Hematopoietic multipotent progenitor cell treated with erythropoietin and hydrocortisone succinate and interleukin-3 and kit ligand, for 6 days (in vitro differentiated cells): ENCODE measurements at places on chromosomes 2 and 18.

GRCh38 chr2:61460163-61460562, 10.7 kb downstream of the USP34 start:
- DNase-seq = no peak

- DNase-seq = no peak
Observed at GRCh38 chr18:13518382-13518781, 208.0 kb downstream of the FAM210A start.

- no peak for DNase-seq
Observed at GRCh38 chr2:28979041-28979440, 2.1 kb upstream of the TOGARAM2 start.

- no peak for DNase-seq
Observed at GRCh38 chr18:72075040-72075439, 469.1 kb downstream of the CBLN2 start.

DNA sequence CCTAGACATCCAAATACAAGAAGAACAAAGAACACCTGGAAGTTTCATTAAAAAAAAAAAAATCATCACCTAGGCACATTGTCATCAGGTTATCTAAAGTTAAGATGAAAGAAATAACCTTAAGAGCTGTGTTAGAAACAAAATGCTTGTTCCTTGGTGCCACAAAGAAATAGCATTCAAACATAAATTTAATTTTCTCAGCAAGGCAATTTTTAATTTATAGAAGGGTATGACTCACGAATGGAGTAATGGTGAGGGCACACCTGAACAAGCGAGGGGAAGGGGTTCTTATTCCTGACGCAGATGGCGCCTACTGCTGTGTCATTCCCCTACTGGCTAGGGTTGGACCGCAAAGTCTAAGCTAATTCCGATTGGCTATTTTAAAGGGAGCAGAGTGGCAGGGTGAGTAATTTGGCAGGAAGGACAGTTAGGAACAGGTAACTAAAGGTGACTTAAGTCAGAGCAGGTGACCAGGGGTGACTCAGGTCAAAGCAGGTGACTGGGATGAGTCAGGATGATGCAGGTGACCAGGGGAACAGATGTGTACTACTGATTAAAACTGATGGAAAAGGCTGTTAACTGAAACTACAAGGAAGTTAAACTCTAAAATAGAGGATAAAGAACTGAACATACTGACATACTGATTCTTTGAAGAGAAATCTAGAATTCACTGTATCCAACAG, 30.0 kb upstream of the TWSG1 start:
- DNase-seq = no peak

- DNase-seq = no peak
Observed at GRCh38 chr2:81495556-81495955, 1191.0 kb upstream of the LRRTM1 start.

DNA sequence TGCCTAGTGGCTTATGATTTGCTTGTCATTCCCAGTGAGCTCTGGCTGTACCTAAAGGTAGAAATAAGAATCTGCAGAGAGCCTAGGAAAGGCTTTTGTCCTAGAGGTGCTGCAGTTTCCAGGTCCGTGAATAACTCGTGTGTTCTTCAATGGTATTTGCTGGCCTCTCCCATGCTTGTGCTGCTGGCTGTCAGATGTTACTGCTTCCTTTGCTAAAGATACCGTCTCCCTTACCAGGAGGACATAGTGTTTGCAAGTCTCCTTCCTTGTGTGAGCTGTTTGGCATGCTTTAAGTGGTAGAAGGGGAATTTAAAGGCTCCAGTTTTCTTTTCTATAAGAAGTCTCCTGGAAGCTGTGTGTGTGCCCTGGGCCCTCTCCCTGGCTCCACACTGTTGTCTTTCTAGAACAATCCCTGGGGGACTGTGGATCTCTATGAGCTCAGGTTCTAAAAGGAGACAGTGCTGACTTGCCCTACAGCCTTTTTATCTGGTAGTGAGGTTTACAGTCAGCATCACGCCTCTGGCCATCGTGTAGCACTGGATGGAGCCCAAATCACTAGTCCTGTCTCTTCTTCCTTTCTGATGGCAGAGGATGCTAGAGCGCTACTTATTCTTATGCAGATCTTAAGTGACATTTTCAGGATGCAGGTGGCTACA, 65.8 kb downstream of the RNF144A start:
- no peak for DNase-seq

DNA sequence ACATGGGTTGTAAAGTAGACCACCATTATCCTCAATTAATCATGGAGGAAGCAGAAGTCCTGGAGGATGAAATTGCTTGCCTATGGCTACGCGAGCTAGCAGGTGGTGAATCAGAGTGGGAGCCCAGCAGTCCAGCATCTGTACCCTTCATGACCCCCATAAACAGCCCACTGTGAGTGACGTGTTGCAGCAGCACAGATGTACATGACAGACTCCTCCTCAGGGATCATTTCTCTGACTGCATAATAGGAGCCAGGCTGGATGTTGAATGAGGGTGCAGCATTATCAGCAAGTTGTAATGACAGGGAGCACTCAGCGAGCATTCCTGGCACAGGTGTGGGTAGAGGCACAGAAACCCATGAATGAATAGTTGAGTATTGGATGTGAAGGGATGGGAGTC, 339.3 kb downstream of the MYCN start:
- DNase-seq = no peak

DNA sequence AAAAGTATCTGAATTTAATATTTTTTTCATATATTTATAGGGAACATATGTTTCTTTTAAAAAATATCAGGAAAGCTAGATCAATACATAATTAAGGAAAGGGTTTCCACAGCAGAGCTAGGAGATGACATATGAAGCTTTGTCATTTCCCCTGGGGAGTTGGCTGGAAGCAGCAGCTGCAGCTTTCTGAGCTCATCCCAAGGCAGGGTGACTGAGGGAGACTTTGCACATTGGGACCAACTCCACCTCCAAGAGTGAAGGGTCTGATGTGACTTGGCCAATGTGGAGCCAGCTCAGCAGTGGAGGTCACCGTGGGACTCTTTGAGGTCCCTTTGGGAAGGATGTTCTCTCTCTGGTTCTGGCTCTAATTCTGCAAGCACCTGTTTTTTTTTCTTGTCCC, 315.1 kb downstream of the RDH14 start:
- no peak for DNase-seq

GRCh38 chr2:197212344-197213262, 98.0 kb downstream of the ANKRD44 start:
- peak; percentile 31 for DNase-seq

- peak; percentile 56 for DNase-seq
Observed at GRCh38 chr2:120257522-120257921, 4.9 kb downstream of the RALB start.

DNA sequence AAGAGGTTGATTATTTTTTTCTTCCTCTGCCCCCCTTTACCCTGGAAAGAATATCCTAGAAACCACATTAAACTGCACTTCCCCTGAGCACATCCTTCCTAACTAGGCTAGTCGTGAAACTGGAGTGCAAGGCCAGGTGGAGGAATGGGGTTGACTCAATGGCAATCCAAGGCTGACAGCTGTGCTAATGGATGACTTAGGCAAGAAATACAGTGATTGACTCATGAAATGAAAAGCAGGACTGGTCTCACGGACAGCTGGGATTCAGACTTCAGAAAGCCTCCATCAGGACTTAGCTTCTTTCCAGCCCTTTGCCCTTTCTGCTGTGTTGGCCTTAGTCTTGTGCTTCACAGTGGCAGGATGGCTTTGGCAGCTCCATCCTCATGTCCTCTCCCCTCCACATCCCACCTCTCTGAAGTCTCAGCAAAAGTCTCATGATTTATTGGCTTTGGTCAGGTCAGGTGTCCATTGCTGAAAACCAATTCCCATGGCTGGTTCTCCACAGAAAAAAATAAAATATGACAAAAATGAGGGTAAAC, 33.8 kb downstream of the INSIG2 start:
- no peak for DNase-seq

- no peak for DNase-seq
Observed at GRCh38 chr2:7516484-7517063, 599.4 kb downstream of the RNF144A start.

DNA sequence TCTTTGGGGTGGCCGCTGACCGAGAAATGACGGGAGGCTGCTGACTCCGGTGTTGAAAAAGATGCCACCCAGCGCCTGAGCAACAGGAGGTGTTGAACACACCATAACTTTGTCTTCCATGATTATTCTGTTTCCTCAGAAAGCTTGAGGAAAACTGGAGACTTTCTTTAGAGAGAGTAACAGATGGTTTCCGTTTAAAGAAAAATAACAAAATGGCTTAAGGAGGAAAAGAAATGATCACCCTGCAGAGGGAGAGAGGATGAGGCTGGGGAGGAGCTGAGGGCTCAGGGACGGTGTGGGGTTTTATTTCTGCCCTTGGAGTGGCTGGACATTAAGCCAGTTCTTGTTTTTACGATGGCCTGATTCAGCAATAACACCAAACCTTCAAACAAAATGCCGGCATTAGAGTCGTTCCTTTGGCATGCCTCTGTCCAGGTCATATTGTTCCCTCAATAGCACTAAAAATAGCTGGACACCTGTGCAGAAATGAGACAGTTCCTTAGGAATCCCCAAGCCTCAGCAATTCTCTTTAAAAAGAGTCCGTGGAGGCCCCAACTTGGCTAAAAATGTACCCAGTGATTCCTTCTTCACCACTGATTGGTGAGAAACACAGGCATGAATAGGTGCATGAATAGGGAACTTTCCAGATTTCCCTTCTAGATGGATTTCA, 182.4 kb downstream of the ALPK2 start:
- DNase-seq = no peak

GRCh38 chr2:69131983-69132675, 119.2 kb downstream of the ANTXR1 start:
- DNase-seq = no peak

DNA sequence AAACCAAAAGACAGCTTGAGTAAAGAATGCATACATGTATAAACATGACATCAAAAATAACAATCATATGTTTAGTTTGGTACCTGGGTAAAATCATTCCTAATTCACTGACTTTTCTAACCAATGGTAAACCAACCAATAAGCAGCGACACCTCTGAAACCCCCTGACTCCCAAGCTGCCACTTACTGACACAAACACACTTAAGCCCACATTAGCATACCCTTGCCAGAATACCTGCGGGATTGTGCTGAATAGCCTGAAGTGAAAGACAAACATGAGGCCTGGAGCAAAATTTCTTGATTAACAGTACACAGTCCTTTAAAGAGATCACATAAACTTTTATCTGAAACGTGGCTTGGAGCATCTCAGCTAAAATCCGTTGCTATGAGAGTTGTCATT, 902.9 kb downstream of the TMEM182 start:
- no peak for DNase-seq

GRCh38 chr18:54165450-54165849, 59.0 kb downstream of the MBD2 start:
- no peak for DNase-seq

- DNase-seq = peak; percentile 84
Observed at GRCh38 chr2:190781604-190782198, 98.9 kb upstream of the GLS start.

DNA sequence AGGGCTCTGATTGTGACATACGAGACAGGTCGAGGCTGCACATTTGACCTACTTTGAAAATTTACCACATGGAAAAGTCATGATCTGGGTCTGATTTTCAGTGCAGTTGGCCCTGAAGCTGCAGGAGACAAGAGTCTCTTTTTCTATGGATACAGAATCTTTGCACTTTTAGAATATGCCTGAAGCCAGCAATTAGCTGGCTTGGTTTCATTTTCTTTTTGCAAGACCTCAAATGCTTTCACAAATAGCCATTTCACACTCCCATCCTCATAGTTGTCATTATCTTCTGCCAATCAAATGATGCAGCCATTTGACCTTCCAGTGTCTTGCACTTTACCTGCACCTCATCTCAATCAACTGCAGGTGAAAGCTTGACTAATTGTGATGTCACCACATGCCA, 59.0 kb downstream of the GPR39 start:
- DNase-seq = no peak

DNA sequence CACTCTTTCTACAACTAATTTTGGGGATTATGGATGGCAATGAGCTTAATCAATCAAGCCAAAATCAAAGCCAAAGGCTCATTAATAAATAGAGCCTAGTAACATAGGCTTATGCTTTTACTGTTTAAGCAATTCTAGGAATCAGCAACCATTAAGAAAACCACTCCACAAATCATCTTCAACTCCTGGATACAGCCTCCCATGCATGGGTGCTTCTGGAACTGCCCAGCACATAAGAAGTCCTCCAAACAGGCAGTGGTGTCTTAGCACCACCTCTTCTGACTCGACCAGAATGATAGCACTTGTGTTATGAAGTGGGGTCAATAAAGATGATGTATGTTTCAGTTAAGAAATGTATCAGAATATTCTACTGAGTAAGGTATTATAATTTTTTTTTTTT, 104.4 kb upstream of the SERPINE2 start:
- DNase-seq = no peak

DNA sequence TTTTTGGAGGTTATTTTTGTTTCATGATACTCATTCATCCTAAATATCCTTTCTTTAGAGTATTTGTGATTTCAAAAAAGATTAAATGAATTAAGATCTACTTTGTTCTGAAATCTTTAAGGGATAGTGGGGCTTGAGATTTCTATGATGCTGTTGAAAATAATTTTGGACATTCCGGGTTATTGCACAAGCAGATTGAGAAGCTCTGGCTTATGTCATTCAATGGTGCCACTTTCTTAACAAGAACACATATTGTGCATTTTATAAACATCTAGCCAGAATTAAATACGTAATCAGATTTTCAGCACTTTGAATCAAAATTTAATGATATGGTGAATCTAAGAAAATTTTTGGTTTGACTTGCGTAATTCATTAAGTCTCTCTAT, 207.7 kb upstream of the COL3A1 start:
- no peak for DNase-seq

GRCh38 chr2:27024188-27024587, 8.6 kb upstream of the TMEM214 start:
- DNase-seq = peak; percentile 28

GRCh38 chr2:159890551-159891266, 92.7 kb upstream of the CD302 start:
- no peak for DNase-seq

DNA sequence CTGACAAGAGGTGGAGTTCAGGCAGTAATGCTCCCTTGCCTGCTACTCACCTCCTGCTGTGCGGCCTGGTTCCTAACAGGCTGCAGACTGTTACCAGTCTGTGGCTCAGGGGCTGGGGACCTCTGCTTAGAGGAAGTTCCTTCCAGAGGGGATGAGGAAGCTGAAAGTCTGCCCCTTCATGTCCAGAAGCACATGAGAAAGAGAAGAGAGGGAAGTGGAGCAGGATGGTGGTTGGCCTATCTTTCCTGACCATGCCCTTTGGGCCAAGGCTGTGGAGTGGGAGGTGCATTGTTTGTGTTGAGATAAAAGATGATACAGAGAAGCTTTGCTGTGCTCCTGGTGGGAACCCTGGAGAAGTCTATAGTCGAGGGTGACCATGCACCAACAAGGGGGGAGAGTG, 112.5 kb downstream of the LPIN1 start:
- peak; percentile 21 for DNase-seq

DNA sequence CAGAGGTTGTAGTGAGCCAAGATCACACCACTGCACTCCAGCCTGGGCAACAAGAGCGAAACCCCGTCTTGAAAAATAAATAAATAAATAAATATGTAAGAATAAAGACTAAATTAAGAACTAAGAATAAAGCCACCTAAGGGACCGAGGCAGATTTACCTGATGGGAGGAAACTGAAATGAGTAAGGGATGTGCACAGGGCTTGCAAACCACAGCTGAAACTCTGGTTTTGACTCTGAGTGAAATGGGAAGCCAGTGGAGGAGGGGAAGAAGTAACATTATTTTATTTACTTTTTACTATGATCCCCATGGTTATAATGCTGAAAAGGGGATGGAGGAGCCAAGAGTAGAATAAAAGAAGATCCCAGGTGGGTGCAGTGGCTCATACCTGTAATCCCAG, 107.3 kb downstream of the CABYR start:
- DNase-seq = no peak

GRCh38 chr2:202032846-202033316, 774 bp upstream of the FZD7 start:
- peak; percentile 62 for DNase-seq
